ENCODE measurements at places on chromosomes 11 and 22. TPM values are rescaled to one million over a fixed set of nuclear protein-coding genes. Genes with fewer than 3 reads are reported as not detected.
A peak's percentile ranks its signal among the peaks of the same experiment; 100 is the strongest.

The TRIM3 gene
- 18.5 TPM for total RNA-seq

The PATL1 gene
- 43.0 TPM for total RNA-seq

GRCh38 chr22:24582056-24582814 is 10.6 kb downstream of the LRRC75B start:
- no peak for DNase-seq
- no peaks in the 10 kb centered on the region for H3K36me3 ChIP-seq
- peaks cover 12% of the 10 kb centered on the region for H3K4me1 ChIP-seq
- no peak overlapping the region for H3K27ac ChIP-seq

GRCh38 chr22:31958625-31959239 is 14.4 kb downstream of the YWHAH start:
- H3K27ac ChIP-seq: peak overlapping the region; percentile 53
- H3K27me3 ChIP-seq: no peaks in the 10 kb centered on the region
- DNase-seq: no peak
- peaks cover 7% of the 10 kb centered on the region for H3K4me1 ChIP-seq

GRCh38 chr11:107624983-107625684 is 34.2 kb downstream of the ELMOD1 start:
- no peak overlapping the region for H3K4me3 ChIP-seq
- no peaks in the 10 kb centered on the region for H3K4me1 ChIP-seq

GRCh38 chr11:1450949-1451710 is 35.4 kb downstream of the MOB2 start:
- H3K27ac ChIP-seq: no peak overlapping the region
- no peaks in the 10 kb centered on the region for H3K27me3 ChIP-seq
- no peak for DNase-seq

DNA sequence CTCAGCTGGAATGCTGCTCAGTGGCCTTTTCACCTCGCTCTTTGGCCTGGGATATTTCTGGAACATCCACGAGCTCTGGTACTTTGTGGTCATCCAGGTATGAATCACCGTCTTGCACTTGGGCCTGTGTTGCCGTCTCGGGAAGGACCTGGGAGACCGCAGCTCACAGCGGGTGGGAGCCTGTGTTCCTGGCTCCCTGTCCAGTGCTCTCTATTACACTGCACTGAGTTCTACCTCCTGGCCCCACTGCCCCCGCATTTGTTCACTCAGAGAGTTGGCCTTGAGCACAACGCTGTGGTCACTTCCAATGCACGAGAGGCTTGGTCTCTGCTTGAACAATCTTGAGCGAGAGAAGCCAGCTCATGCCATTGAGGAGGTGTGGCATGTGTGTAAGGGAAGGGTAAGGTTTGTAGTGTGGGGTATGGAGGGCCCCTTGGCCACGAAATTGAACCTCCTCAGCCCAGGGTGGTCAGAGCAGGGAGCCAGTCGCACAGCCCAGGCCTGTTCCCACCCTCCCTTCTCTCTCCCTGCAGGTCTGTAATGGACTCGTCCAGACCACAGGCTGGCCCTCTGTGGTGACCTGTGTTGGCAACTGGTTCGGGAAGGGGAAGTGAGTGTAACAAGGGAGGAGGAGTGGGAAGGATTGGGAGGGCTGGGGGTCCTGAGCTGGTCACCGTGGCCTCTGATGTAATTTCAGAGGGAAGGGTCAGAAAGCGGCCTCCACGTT is 16.2 kb downstream of the SLC37A2 start:
- H3K27me3 ChIP-seq: peaks cover 17% of the 10 kb centered on the region
- H3K27ac ChIP-seq: no peak overlapping the region
- H3K36me3 ChIP-seq: no peaks in the 10 kb centered on the region

GRCh38 chr22:22894740-22895731 is 7.4 kb downstream of the IGLL5 start:
- peak overlapping the region; percentile 69 for H3K27ac ChIP-seq
- no peak for DNase-seq
- no peak overlapping the region for H3K4me3 ChIP-seq
- H3K36me3 ChIP-seq: no peaks in the 10 kb centered on the region
- H3K4me1 ChIP-seq: no peaks in the 10 kb centered on the region
- H3K27me3 ChIP-seq: peaks cover 40% of the 10 kb centered on the region

DNA sequence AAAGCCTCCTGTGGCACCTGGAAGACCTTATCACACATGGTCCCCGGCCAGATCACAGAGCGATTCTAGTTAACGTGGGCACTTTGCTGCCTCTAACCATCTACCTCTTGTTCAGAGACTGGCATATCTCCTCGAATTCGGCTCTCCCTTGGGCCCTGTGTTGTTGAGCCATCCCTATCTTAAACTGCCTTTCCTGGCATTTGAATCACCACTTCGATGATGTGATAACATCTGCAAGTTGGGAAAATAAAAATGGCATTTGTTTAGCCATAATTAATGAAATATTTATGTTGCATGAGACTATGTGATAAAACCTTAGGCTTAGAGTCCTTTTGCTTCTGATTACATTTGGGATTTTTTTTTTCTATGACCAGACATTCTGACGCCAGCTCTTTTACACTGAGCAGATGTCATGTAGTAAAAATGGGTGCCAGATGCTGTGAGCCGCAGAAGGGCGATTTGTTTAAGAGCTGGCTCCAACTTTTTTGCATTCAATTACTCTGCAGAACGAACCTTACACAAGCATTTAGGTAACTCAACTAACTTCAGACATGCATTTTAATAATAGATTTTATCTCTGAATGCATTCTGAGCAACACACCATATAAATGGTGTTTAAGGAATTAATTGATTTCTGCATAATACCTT is 58.5 kb upstream of the PARVA start:
- H3K4me1 ChIP-seq: peaks cover 1% of the 10 kb centered on the region
- H3K4me3 ChIP-seq: no peak overlapping the region
- H3K27ac ChIP-seq: no peak overlapping the region
- H3K36me3 ChIP-seq: peaks cover 3% of the 10 kb centered on the region

The MMP13 gene
- total RNA-seq: not detected

The FOSL1 gene
- 1.7 TPM for total RNA-seq

The NPTXR gene
- total RNA-seq: 4.7 TPM

GRCh38 chr11:63699896-63700295 is 18.6 kb downstream of the RTN3 start:
- peaks cover 12% of the 10 kb centered on the region for H3K36me3 ChIP-seq
- peaks cover 2% of the 10 kb centered on the region for H3K4me1 ChIP-seq
- no peak overlapping the region for H3K27ac ChIP-seq
- DNase-seq: no peak
- no peaks in the 10 kb centered on the region for H3K27me3 ChIP-seq

- no peaks in the 10 kb centered on the region for H3K36me3 ChIP-seq
- peaks cover 26% of the 10 kb centered on the region for H3K27me3 ChIP-seq
- H3K27ac ChIP-seq: peak overlapping the region; percentile 4
- no peak overlapping the region for H3K4me3 ChIP-seq
- DNase-seq: no peak
These were observed 3.8 kb upstream of the MMP27 start for GRCh38 chr11:102709201-102709945.

The THAP12 gene
- total RNA-seq: 51.1 TPM

The CCDC188 gene
- total RNA-seq: 3.3 TPM

Measured in progenitor cell of endocrine pancreas (in vitro differentiated cells).